T-helper 17 cell (primary cell): ENCODE measurements at places on chromosomes 2 and 18.

DNA sequence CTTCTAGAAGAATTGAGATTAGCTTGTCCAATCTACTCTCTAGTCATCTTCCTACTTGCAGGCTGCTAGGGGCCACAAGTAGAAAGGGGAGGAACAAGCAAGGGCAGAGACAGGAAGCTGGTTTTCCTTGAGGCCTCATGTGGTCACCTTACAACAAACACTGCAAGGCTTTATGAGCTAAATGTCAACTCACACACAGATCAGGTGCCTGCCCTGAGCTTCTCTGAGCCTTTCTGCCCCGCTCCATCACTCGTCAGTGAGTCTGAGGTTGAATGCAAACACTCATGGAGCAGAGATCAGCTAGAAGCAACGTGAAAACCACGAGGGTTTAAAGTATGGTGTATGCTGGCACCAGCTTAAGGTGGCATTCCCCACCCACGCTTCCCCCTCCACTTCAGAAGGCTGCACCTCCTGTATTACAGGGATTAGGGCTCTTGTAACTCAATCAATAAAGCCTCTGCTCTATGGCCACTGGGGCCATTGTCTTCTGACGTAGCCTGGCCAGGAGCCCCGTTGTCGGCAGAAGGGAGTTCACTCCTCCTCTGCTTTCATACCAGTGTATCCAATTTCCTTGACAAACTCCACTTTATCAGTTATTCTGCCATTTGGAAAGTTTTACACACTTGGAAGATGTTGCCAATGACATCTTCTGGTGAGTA, 5.4 kb upstream of the CRYGC start:
- no peak for DNase-seq

DNA sequence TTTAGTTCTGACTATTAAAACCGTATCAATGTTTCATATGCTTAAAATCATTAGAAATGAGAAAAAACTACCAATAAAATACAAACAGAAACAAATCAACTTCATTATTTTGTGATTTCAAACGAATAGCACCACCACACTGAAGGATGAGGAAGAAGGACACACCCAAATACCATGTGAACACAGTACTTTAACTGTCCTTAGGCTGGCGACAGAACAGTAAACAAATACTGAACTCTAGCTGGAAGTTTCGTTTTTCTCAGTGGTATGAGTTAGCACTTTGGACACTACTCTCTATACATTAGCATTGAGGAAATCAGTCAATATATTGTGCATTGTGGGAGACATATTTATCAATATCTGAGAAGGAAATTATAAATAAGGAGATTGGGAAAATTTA, 202.4 kb upstream of the AGAP1 start:
- no peak for DNase-seq

DNA sequence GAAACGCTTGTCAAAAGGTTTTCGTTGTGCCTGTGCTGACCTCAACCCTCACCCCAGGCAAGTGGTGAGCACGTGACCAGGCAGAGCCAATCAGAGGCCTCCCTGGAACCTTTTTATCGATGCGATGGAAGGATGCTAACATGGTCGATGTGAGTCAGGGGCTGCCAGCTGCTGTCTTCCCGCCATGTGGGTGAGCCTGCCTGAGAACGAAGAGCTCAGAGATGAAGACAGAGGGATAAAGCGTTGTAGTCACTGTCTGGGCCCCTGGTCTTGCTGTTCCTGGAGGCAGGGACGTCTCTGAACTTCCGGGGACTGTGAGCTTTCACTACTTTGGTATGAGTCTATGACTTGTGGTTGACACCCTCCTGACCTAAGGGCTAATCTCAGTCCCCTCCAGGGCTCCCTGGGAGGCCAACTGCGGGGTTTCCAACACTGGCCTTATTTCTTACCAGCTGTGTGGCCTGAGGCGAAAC, 18.6 kb downstream of the DNMT3A start:
- peak; percentile 29 for DNase-seq

GRCh38 chr2:207845202-207845864, 75.6 kb upstream of the FZD5 start:
- DNase-seq = no peak

DNA sequence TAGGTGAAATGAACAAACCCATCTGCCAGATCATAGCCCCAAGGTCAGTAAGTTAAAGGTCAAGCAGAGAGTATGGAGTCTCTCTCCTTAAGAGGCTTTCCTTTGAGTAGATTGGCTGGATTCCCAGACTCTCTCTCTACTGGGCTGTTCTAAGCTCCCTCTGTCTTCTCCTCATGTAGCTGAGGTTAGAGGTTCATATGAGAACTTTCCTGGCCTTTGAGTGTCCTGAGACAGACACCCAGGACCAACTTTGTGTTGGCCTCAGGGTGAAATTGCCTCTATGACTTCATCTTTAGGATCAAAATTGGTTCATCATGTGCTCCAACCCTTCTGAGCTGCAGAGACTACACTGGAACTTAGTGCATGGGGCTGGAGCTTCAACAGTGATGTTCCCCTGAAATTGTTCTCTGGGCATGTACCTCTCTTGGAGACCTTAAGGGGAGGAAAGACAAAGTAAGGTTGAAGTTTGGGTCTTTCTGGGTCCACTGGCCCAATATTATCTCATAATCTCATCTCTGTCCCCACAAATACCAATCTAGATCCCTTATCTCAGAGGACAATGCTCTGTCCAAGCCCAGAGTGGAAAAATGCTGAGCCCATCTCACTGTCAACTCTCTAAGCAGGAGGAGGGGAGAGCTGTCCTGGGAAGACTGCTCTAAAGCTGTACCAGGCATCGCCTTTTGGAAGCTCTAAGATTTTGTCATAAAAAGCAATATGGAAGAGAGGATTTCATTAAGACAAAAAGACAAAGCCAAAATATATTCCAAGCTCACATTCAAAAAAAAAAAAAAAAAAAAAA, 177.3 kb upstream of the ARL4C start:
- DNase-seq = no peak

GRCh38 chr2:37471994-37472393, 127.6 kb downstream of the QPCT start:
- DNase-seq = no peak

DNA sequence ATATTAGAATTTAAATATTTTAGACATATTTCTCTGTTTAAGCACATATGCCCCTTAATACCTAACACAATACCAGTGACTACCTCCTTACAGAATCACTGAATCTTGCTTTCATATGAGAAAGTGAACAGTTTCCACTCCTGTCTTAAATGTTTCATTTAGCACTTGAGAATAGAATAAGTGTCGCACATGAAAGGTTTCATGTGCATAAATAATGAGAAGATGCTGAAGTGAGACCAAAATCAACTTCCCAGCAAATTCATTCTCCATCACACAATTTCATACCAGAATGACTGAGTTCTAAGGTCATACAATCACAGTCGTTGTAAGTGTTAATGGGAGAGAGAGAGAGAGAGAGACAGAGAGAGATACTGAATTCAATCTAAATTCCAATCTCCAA, 51.2 kb downstream of the ATIC start:
- DNase-seq = no peak

- DNase-seq = no peak
Measured at GRCh38 chr2:238720232-238720672, 127.6 kb upstream of the TWIST2 start.

GRCh38 chr2:219598308-219599078, 836 bp downstream of the STK11IP start:
- DNase-seq = no peak

- no peak for DNase-seq
Measured at GRCh38 chr2:1451422-1451821, 38.2 kb downstream of the TPO start.

DNA sequence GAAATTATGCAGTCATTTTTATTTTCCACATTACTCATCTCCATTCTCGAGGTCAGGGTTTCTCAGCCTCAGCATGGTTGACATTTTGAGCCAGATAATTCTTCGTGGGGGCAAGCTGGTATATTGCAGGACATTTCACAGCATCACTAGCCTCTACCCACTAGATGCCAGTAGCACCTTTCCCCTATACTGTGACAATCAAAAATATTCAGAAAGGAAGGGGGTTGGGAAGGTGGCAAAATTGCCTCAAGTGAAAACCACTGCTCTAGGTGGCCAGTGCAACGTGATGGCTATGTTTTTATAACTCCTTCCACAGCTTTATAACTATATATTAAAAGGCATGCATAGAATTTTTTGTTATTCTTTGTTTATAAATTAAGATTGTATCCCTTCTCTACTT, 294.5 kb downstream of the CNTNAP5 start:
- no peak for DNase-seq

- no peak for DNase-seq
Measured at GRCh38 chr18:24104486-24104885, 34.4 kb upstream of the CABYR start.

- DNase-seq = no peak
Measured at GRCh38 chr2:147792966-147793617, 51.7 kb upstream of the ACVR2A start.

- DNase-seq = no peak
Measured at GRCh38 chr2:138428710-138429440, 72.7 kb upstream of the SPOPL start.
